ENCODE measurements at places on chromosomes 16 and 17.

GRCh38 chr16:53768593-53768992, 64.6 kb downstream of the FTO start:
- no peak for DNase-seq

- no peak for DNase-seq
Measured at GRCh38 chr16:14496047-14496770, 133.9 kb downstream of the PARN start.

DNA sequence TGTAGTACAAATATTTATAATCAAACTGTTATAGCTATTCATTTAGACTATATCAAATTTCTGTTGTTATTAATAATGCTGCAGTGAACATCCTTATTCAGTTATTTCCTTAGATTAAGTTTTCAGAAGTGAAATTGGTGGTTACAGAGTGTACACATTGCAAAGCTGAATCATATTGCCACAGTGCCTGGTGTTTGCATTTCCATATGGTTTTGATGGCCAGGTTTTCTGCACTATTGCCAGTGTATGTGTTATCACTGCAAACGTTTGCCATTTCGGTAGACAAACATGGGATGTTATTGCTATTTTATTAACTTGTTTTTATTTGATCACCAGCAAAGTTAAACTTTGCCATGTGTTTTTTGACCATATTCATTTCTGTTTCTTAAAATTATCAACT, 259.4 kb downstream of the CDH13 start:
- DNase-seq: no peak

DNA sequence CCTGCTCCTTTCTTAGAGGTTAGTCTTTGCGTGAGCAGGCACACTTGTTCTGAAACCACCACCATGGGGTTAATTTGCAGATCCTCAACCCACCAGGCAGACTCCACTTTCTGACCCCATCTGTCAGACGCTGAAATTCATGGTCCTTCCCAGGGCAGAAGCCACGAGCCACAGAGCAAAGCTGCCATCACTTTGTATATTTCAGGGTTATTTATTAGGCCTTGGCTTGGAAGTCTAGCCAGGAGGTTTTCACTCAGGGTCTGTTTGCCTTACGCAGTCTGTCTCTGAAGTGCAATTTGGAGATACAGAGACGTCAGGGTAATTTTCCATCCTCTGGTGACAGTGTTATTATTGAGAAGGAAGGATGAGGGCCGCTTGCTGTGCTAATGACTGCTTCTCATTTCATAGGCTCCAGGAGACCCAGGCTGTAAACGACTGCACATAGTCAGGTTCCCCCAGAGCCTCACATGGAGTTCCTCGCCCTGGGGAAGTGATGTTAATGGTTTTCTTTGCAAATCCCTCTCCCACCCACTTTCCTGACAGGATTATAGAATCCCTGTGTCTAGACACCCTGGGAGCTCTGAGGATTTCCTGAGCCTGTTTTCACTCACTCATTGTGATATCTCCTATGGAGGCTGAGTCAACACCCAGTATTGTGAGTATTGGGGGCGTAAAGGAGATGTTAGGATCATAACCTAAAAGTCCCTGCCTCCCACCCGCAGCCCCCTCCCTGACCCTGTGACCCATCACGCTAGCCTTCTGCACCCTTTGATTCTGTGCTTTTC, 269.0 kb downstream of the ABCC12 start:
- no peak for DNase-seq

DNA sequence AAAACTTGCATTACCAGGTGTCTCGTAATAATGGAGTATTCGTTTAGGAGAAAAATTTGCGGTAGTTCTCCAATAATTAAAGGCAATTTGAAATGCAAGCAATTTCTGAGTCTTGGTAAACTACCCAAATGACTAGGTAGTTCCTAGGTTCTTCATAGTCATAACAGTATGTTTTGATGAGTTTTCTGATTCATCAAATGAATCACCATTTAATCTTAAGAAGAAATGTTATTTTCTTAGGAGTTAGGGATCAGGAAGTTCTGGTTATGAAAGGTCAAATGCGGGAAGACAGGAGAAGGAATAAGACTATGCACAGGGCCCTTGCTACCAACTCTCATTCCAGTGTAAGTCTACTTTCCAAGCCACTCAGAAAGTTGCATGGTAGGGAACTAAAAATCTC, 221.5 kb upstream of the SOX9 start:
- no peak for DNase-seq

GRCh38 chr16:8644211-8645140, 23.0 kb downstream of the METTL22 start:
- no peak for DNase-seq

- DNase-seq: no peak
Measured at GRCh38 chr16:35631261-35631945, 2172.0 kb downstream of the TP53TG3F start.

DNA sequence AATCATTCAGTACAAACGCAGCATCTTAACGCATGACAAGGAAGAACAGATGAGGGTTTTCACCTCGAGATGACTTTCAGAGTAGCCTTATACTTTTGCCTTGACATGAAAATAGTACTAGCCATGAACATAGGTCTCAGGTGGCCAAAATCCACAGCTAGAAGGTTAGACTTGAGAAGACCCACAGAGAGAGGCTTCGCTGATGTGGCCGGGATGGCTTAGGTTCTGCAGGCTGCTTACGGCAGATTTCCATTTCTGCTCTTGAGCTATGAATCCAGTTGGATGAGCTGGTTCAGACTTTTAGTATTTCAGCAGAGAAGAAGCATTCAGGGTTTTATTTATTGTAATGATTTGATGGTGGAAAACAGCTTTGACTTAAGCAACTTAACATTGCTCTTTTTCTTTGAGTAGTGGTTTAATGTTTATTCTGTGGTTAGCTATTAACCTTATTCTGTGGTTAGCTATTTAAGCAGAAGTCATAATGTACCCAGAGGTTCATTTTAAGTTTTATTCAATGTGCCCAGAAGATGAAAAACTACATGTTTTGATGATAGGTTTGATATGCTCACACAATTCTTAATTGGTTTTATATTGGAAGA, 7.6 kb downstream of the KRT24 start:
- DNase-seq: no peak

DNA sequence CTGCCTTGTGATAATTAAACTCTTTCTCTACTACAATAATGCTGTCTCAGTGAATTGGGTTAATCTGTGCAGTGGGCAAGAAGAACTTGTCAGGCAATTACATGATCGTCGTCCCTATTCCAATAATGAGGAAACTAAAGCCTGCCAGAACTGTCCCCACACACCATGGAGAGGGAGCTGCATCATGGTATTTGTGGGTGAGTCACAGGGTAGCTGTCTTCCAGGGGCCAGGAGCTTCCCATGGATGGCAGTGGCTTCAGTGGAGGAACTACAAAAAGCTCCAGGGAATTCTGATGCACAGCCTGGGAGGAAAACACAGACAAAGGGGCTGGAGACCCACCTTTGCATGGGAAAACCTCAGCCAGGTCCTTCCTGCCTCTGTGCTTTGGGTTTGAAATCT, 83.3 kb upstream of the C16orf82 start:
- no peak for DNase-seq

DNA sequence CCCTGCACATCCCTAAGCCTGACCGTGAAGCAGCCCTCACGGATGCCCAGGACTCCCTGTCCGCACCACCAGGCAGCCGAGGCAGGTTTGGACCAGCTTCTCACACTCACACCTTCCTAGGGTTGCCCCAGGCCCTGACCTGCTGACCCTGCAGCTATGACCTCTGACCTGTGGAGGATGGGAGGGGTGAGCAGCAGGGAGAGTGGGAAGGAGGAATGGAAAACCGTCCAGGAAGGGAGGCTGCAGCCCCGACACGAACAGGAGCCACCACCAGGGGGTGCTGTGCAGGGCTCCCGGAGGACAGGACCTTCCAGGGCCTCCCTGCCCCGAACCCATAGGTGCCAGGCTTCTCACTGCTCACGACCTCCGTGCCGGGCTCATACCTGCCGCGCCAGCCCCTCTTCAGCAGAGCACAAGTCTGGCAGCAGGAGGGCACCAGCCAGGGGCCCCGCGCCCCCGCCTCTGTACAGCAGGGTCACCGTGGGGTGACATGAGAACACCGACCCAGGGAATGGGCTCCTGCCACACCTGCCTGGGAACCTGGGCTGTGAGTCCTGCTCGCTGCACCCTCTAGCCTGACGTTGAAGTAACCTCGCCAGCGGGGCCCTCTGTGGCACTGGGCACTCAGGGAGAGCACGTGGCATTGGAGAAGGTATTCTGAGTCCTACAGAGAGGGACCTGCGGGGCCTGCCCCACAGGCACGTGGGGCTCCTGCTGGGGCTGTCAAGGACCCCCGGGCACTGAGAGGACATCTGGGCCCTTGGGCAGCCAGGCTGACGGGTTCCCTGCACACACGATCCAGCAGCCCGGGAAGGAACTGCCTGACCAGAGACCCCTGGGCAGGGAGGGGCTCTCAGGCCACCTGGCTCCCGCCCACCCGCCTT, 37.6 kb downstream of the CTU2 start:
- peak; percentile 11 for DNase-seq

DNA sequence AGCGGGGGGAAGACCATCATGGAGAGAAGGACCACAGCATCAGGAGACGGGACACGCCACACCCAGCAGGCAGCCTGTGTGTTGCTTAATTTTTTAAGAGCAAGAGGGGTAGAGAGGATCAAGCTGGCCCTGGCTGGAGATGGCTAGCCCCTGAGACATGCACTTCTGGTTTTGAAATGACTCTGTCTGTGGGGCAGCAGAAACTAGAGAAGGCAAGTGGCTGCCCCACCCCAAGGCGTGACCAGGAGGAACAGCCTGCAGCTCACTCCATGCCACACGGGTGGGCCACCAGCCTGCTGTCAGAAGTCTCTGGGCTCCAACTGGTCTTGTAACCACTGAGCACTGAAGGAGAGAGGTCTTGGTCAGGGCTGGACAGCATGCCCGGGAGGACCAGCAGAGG, 75.5 kb downstream of the SOCS1 start:
- DNase-seq: no peak

DNA sequence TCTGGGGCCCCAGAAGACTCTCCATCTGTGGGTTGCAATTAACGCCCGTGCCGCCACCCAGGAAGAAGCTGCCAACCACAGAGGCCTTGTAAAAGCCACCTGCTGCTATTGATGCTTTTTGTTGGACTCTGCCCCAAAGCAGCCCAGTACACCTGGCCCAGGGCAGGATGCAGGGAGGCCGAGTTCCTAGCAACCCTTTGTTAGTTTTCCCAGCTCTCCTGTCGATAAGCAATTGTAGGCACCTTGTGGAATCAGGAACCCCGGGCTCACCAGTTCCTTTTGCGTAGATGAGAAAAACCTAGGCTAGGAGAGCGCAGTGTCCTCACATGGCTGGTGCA, 103.3 kb downstream of the ABCC6 start:
- peak; percentile 90 for DNase-seq
